ENCODE measurements at places on chromosomes 11 and 22. TPM values are rescaled to one million over a fixed set of nuclear protein-coding genes. Genes with fewer than 3 reads are reported as not detected.
A peak's percentile ranks its signal among the peaks of the same experiment; 100 is the strongest.

Gene DENND6B
- 3.2 TPM for total RNA-seq

DNA sequence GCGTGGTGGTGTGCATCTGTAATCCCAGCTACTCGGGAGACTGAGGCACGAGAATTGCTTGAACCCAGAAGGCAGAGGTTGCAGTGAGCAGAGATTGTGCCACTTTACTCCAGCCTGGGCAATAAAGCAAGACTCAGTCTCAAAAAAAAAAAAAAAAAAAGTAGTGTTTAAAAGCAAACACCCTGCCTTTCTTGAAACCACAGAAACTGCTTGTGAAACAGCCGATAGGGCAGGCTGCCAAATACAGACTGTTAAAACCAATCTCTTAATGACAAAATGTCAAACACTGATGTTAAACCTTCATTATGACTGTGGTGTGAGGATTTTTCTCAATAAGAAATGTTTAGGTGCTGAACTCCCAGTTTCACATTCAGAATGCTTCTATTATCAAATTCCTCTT, 27.3 kb downstream of the MARK2 start:
- peaks cover 74% of the 10 kb centered on the region for H3K4me1 ChIP-seq
- DNase-seq: peak; percentile 85
- H3K4me3 ChIP-seq: no peak overlapping the region
- H3K27me3 ChIP-seq: no peaks in the 10 kb centered on the region
- H3K27ac ChIP-seq: peak overlapping the region; percentile 74

- no peak for DNase-seq
- H3K27me3 ChIP-seq: no peaks in the 10 kb centered on the region
- no peak overlapping the region for H3K4me3 ChIP-seq
- H3K36me3 ChIP-seq: no peaks in the 10 kb centered on the region
Observed at GRCh38 chr11:45322891-45323600, 36.9 kb upstream of the SYT13 start.

GRCh38 chr11:108199446-108200321, 22.8 kb downstream of the NPAT start:
- H3K4me1 ChIP-seq: no peaks in the 10 kb centered on the region
- no peaks in the 10 kb centered on the region for H3K27me3 ChIP-seq
- H3K4me3 ChIP-seq: no peak overlapping the region
- peaks cover 17% of the 10 kb centered on the region for H3K36me3 ChIP-seq
- H3K27ac ChIP-seq: no peak overlapping the region

Gene CTNND1
- 165 TPM for total RNA-seq

DNA sequence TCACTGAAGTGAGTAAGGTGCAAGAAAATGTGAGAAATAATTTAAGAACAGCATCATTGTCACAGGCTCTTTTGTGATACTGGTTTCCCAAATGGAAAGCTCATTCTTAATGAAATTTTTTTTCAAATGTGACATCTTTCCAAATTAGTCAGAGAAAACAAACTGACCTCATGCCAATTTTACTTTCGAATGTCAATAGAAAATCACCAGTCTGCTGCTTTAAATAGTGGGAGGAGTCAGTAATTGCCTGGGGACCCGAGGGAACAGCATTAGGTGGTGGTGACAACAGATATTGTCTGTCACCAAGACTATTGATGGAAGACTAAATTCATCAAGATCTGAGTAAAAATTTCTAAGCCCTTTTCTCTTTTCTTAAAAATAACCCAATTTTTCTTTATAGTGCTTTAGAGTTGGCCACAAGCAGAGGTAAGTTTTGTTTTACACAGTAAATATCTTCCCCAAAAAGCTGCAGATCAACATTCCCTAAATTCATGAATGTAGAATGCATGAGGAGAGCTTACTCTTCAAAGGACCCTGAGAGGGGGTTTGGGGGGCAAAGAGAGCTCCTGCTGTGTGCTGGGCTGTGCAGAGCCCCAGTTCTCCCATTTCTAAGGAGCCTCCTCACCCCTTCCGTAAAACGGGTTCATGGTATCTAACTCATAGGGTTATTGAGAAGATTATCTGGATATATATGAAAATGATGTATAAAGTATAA, 95.1 kb downstream of the PIWIL4 start:
- H3K27ac ChIP-seq: no peak overlapping the region
- H3K27me3 ChIP-seq: peaks cover 23% of the 10 kb centered on the region
- no peaks in the 10 kb centered on the region for H3K36me3 ChIP-seq
- H3K4me3 ChIP-seq: no peak overlapping the region

- H3K27ac ChIP-seq: no peak overlapping the region
- H3K4me3 ChIP-seq: no peak overlapping the region
- H3K36me3 ChIP-seq: no peaks in the 10 kb centered on the region
- DNase-seq: no peak
- H3K4me1 ChIP-seq: peaks cover 10% of the 10 kb centered on the region
- H3K27me3 ChIP-seq: peaks cover 29% of the 10 kb centered on the region
Observed at GRCh38 chr11:134267461-134267860, 8.7 kb upstream of the GLB1L3 start.

GRCh38 chr22:25395468-25395867, 169.0 kb upstream of the GRK3 start:
- H3K27ac ChIP-seq: no peak overlapping the region
- peaks cover 3% of the 10 kb centered on the region for H3K4me1 ChIP-seq
- no peak for DNase-seq
- H3K4me3 ChIP-seq: no peak overlapping the region

Gene INPP5J
- total RNA-seq: 22.4 TPM

Gene MS4A12
- total RNA-seq: 3.8 TPM

- no peak for DNase-seq
- H3K27me3 ChIP-seq: no peaks in the 10 kb centered on the region
- no peaks in the 10 kb centered on the region for H3K36me3 ChIP-seq
- H3K4me3 ChIP-seq: no peak overlapping the region
- H3K27ac ChIP-seq: no peak overlapping the region
Observed at GRCh38 chr11:211295-211694, 3.8 kb downstream of the RIC8A start.

DNA sequence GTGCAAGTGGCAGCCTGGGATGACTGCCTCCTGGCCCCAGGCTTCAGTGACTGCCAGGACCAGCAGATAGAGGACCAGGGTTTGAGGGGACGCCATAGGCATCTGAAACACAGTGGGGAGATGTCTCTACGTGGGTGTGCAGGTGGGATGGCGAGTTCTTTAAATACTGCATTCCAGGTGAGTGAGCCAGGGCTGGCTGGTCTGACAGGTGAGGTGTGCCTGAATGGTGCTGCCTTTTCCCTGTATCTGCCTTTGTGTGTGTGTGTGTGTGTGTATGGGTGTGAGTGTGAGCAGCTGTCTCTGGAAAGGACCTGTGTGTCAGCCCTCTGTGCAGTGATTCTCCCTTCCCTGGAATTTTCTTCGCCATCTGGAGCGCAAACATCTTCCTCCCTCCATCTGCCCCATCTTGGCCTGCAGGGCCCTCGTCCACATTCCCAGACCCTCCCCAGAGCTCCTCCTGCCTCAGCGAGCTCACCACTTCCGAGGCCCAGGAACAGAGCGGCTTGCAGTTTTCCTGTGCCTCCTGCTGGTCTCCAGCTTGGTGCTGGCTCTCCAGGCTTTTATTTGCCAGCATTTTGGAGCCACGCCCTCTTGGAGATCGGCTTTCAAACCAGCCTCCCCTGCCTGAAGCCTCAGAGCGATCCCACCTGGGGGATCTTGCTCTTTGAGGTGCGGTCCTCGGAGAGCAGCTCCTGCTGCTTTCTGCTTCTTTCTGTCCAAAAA, at the start of gene GPHA2:
Gene GPHA2, minus strand, starts transcription at position 535 of the 723 bp plus-strand sequence. Its CDS starts 433 bp downstream, at position 102.
- peaks cover 14% of the 10 kb centered on the region for H3K36me3 ChIP-seq
- H3K27ac ChIP-seq: no peak within 1 kb of the TSS
- H3K27me3 ChIP-seq: no peaks in the 10 kb centered on the region

DNA sequence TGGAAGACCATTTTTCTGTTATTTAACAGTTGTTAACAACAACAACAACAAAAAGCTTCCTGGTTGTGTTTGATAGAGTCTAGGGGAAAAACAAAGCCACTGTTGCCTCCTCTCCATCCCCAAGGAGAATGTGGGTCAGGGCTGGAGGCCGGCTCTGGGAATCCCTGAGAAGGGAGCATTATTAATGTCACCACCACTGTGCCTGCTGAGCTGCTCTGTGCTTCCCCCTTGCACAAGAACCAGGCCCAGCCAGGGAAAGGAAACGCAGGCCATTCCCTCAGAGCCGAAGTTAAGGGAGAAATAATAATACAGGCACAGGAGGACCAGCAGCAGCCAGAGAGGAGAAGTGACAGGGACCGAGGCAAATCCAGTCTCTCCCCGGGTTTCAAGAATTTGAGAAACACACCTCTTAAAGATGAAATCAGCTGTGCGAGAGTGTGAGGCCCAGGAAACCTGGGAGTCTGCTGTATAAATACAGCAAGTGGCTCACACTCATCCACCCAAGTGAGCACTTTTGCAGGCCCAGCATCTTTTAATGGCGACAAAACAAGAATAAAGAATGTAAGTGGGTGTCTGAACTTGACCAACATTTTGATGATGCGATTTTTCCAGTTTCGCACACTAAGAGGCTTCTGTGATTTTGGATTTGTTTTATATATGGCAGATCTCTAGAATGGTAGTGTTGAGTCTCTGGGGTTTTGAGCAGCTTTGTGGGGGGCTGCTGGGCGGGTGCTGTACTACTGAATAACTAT, 539.2 kb downstream of the NTM start:
- H3K27ac ChIP-seq: no peak overlapping the region
- no peak overlapping the region for H3K4me3 ChIP-seq
- H3K36me3 ChIP-seq: no peaks in the 10 kb centered on the region
- no peaks in the 10 kb centered on the region for H3K4me1 ChIP-seq
